ENCODE measurements at places on chromosomes 7 and 10.

- DNase-seq: no peak
- H3K27ac ChIP-seq: peak overlapping the region; percentile 69
- H3K27me3 ChIP-seq: no peaks in the 10 kb centered on the region
These were observed 132.1 kb downstream of the CSTF2T start for GRCh38 chr10:51567271-51567670.

- H3K4me1 ChIP-seq: peaks cover 23% of the 10 kb centered on the region
- no peaks in the 10 kb centered on the region for H3K27me3 ChIP-seq
- peak overlapping the region; percentile 99 for H3K27ac ChIP-seq
- H3K36me3 ChIP-seq: peaks cover 8% of the 10 kb centered on the region
These were observed 2.4 kb downstream of the UBE2H start for GRCh38 chr7:129950191-129950932.

- no peaks in the 10 kb centered on the region for H3K36me3 ChIP-seq
- H3K27me3 ChIP-seq: no peaks in the 10 kb centered on the region
- no peak overlapping the region for H3K4me3 ChIP-seq
- no peak overlapping the region for H3K27ac ChIP-seq
- no peak for DNase-seq
These were observed 83.9 kb upstream of the RET start for GRCh38 chr10:42992957-42993390.

DNA sequence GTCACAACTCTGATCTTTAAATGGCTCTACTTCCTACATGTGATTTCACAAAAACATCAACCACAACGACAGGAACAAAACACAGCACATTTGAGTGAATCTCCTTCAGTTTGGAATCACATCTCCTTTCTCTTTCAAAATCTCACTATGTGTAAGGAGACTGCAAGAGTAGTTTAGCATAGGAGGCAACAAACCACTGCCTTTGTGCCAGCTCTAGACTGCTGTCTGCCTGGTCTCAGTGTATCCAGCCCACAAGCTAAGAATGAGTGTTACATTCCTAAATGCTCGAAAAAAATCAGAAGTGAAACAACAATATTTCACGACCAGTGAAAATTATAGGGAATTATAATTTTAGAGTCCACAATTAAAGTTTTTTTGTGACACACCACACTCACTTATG is 217.0 kb upstream of the STEAP4 start:
- no peak for DNase-seq
- H3K4me1 ChIP-seq: no peaks in the 10 kb centered on the region
- no peak overlapping the region for H3K27ac ChIP-seq
- no peak overlapping the region for H3K4me3 ChIP-seq
- no peaks in the 10 kb centered on the region for H3K27me3 ChIP-seq
- no peaks in the 10 kb centered on the region for H3K36me3 ChIP-seq

DNA sequence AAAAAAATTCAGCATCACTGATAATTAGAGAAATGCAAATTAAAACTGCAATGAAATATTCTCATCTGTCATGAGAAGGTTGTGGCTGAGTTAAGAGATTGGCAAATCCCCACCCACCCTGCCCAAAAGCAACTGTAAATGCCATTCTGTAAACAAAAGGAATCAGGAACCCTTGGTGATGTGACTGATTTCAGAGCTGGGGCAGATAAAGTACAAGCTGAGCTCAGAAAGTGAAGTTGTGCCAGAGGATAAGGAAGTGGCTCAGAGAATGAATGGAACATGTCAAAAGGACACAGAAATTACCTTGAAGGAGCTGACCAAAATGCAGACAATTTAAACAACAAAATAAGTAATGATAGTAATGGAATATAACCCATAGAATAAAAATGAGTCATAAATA is 32.7 kb upstream of the ARMS2 start:
- no peak for DNase-seq
- peaks cover 4% of the 10 kb centered on the region for H3K4me1 ChIP-seq
- H3K27ac ChIP-seq: no peak overlapping the region

GRCh38 chr10:2222631-2223030 is 485.3 kb upstream of the ADARB2 start:
- no peaks in the 10 kb centered on the region for H3K36me3 ChIP-seq
- no peak for DNase-seq
- no peaks in the 10 kb centered on the region for H3K27me3 ChIP-seq

GRCh38 chr7:144787127-144787526 is 48.7 kb downstream of the TPK1 start:
- DNase-seq: no peak
- no peak overlapping the region for H3K27ac ChIP-seq
- no peaks in the 10 kb centered on the region for H3K36me3 ChIP-seq
- H3K27me3 ChIP-seq: no peaks in the 10 kb centered on the region
- H3K4me3 ChIP-seq: no peak overlapping the region

DNA sequence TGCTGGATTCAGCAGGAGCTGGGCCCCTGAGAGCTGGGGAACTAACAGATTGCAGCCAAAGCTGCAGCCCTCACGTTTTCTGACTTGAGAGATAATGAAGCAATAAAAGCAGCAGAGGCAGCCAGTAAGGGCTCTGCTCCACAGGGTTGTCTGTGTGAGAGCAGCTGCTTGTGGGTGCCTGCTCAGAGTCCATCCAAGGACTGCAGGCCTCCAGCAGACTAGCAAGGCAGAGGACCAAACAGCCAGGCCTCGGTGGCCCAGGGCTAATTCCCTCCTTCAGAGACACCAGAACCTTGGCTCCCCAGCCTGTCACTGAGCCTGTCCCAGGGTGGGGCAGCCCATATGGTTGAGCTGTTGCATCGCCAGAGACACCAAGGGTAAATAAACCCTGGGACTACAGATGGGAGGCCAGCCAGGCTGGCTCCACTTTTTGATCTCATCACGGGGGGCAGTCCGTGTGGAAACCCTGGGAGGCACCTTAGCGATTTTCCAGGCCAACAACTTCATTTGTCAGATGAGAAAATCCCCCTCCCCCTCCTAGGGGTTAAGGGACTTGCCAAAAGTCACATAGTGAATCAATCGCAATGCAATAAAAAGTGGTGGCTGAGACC is 229.2 kb downstream of the WDR11 start:
- H3K4me1 ChIP-seq: peaks cover 16% of the 10 kb centered on the region
- no peak for DNase-seq
- no peaks in the 10 kb centered on the region for H3K27me3 ChIP-seq

GRCh38 chr10:102729029-102730026 is 14.4 kb upstream of the WBP1L start:
- H3K36me3 ChIP-seq: no peaks in the 10 kb centered on the region
- peak; percentile 89 for DNase-seq
- no peak overlapping the region for H3K4me3 ChIP-seq
- no peaks in the 10 kb centered on the region for H3K4me1 ChIP-seq
- no peaks in the 10 kb centered on the region for H3K27me3 ChIP-seq
- H3K27ac ChIP-seq: no peak overlapping the region

GRCh38 chr10:73086816-73087215 is 9.8 kb downstream of the P4HA1 start:
- no peak overlapping the region for H3K27ac ChIP-seq
- H3K27me3 ChIP-seq: no peaks in the 10 kb centered on the region
- H3K4me1 ChIP-seq: no peaks in the 10 kb centered on the region
- H3K4me3 ChIP-seq: no peak overlapping the region
- no peak for DNase-seq

- no peak overlapping the region for H3K4me3 ChIP-seq
- DNase-seq: no peak
- no peaks in the 10 kb centered on the region for H3K36me3 ChIP-seq
- H3K4me1 ChIP-seq: peaks cover 4% of the 10 kb centered on the region
- no peak overlapping the region for H3K27ac ChIP-seq
These were observed 25.4 kb upstream of the CRHR2 start for GRCh38 chr7:30707391-30708357.

- H3K4me3 ChIP-seq: no peak overlapping the region
- H3K36me3 ChIP-seq: no peaks in the 10 kb centered on the region
- no peaks in the 10 kb centered on the region for H3K27me3 ChIP-seq
- peaks cover 14% of the 10 kb centered on the region for H3K4me1 ChIP-seq
- no peak for DNase-seq
These were observed 107.0 kb upstream of the PARD3 start for GRCh38 chr10:34922138-34922537.

DNA sequence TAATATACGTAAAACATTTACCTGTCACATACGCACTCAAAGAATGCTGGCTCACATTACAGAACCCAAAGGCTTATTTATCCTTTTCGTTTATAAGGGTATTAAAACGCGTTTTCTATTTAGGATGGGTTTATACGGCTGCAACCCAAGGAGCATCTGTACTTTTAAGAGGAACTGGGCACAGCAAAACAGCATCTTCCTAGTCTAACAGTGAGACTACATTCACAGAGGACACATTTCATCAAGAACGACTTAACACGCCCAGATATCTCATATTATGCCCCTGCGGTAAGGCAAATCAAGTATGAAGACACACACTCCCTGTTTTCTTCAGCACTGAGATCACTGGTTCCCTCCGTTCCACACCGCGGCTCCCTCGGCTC is 533 bp upstream of the DMTF1 start:
- no peak for DNase-seq
- H3K27ac ChIP-seq: peak overlapping the region; percentile 100
- H3K36me3 ChIP-seq: peaks cover 15% of the 10 kb centered on the region
- peak overlapping the region; percentile 96 for H3K4me3 ChIP-seq

- no peaks in the 10 kb centered on the region for H3K4me1 ChIP-seq
- H3K27me3 ChIP-seq: no peaks in the 10 kb centered on the region
- no peak overlapping the region for H3K27ac ChIP-seq
- H3K4me3 ChIP-seq: no peak overlapping the region
These were observed 31.7 kb downstream of the GRIFIN start for GRCh38 chr7:2444476-2444875.

DNA sequence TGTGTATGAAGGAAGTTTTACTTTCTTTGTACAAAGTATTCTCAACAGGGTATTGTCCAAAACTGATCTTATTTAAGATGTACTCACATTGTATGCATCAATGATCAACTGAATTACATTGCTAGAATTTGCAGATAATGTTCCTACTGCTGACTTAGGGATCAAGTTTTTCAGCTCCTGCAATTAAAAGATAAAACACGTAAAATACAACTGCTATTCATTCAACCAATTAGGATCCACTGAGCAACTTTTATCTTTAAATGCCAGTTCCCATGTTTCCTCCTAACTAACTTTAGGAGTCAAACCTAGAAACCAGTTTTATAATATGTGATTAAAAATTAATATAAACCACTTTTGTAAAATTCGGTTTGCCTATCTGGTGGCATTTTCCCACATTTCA is 35.9 kb downstream of the ITGB1 start:
- H3K4me3 ChIP-seq: no peak overlapping the region

DNA sequence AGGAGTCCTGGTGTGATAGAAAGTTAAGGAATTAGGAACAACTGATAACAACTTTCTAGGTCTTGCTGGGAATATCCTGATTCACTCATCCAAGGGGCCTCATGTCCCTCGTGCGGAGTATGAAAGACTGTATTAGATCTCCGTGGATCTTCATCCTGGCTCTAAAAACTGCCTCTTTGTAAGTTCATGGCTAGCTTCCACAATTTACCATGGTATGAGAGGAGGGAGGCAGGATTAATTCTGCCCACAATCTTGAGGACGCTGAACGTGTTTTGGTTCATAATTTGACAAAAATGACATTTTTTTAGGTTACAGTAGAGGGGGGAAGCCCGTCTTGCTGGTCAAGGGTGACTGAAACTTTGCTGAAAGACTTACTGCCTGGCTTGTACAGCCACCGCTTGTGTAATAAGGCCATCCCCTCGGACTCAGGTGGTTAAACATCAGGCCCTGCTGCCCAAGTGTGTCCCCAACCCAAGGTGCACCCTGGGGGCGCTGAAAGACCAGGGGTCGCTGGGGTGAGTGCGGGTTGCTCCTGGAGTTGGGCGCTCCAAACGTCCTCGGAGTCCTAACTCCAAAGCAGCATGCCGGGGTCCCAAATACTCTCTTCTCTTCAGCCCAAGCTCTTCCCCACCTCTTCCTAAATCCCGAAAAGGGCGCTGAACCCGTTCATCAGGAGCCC is 733 bp downstream of the HIBADH start:
- DNase-seq: no peak
- peak overlapping the region; percentile 86 for H3K27ac ChIP-seq
- no peaks in the 10 kb centered on the region for H3K27me3 ChIP-seq
- H3K4me3 ChIP-seq: peak overlapping the region; percentile 93

GRCh38 chr7:925601-926000 is 28.9 kb downstream of the ADAP1 start:
- H3K4me1 ChIP-seq: no peaks in the 10 kb centered on the region
- no peaks in the 10 kb centered on the region for H3K36me3 ChIP-seq
- DNase-seq: no peak
- no peaks in the 10 kb centered on the region for H3K27me3 ChIP-seq
- no peak overlapping the region for H3K4me3 ChIP-seq

GRCh38 chr10:80708808-80709207 is 171.1 kb downstream of the SH2D4B start:
- H3K27me3 ChIP-seq: no peaks in the 10 kb centered on the region
- no peaks in the 10 kb centered on the region for H3K4me1 ChIP-seq

GRCh38 chr7:7720750-7721621 is 2.6 kb upstream of the RPA3 start:
- no peaks in the 10 kb centered on the region for H3K27me3 ChIP-seq
- H3K4me3 ChIP-seq: no peak overlapping the region
- H3K27ac ChIP-seq: no peak overlapping the region
- no peak for DNase-seq

DNA sequence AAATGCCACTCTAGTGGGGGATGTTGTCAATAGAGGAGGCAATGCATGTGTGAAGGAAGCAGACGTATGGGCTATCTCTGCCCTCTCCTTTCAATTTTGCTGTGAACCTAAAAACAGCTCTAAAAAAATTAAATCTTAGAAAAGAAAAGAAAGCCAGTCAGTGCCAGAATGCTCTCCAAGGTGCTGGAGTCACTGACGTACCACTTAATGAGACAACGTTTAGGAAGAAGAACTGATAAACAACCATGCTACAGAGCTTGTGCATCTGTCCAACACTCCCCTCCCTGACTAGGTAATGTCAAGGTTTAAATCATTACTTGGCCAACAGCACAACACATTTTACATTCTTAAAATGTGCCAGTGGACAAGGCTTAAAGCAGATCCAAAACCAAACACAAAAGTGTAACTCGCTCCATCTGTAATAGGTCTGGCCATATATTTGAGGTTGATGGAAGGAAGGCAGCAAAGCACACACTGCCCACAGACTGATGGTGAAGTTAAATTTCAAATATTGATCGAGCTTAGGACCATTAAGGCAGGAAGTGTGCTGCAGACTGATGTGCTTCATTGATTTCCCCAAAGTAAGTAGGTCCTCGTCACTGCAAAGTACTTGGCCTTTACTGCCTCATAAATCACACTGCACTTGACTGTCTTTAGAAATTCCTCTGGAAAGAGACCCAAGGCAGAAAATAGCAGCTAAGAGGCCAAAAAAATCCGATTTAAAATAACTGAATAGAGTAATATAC is 15.5 kb downstream of the ARMH3 start:
- no peak overlapping the region for H3K4me3 ChIP-seq
- H3K36me3 ChIP-seq: no peaks in the 10 kb centered on the region
- DNase-seq: no peak
- no peaks in the 10 kb centered on the region for H3K4me1 ChIP-seq

- DNase-seq: no peak
- H3K27ac ChIP-seq: no peak overlapping the region
- no peaks in the 10 kb centered on the region for H3K4me1 ChIP-seq
- no peaks in the 10 kb centered on the region for H3K27me3 ChIP-seq
- no peaks in the 10 kb centered on the region for H3K36me3 ChIP-seq
These were observed 23.8 kb upstream of the ZNF735 start for GRCh38 chr7:64183126-64183742.

Measured in neural progenitor cell (in vitro differentiated cells).